ENCODE measurements at places on chromosomes 1 and 21.

- DNase-seq = no peak
These were observed 325.9 kb upstream of the ADAMTS5 start for GRCh38 chr21:27292783-27293182.

- DNase-seq = no peak
These were observed 52.4 kb upstream of the GPR157 start for GRCh38 chr1:9181176-9181906.

DNA sequence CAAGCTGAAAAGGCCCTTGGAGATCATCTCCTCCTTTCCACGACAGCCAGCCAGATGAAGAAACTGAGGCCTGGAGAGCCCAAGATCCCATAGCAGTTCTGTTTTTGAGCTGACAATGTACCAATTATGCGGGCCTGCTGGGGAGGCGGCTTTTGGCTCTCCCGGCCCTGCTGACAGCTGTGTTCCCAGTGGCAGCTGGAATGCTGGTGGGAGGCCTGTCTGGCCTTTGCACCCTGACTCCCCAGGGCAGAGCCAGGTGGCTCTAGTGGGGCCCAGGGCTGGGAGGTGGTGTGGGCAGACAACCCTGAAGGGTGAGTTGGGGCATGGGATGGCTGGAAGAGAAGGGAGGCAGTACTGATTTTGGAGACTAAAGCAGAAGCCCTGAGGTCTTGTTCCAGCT is 30.7 kb upstream of the WASF2 start:
- no peak for DNase-seq

DNA sequence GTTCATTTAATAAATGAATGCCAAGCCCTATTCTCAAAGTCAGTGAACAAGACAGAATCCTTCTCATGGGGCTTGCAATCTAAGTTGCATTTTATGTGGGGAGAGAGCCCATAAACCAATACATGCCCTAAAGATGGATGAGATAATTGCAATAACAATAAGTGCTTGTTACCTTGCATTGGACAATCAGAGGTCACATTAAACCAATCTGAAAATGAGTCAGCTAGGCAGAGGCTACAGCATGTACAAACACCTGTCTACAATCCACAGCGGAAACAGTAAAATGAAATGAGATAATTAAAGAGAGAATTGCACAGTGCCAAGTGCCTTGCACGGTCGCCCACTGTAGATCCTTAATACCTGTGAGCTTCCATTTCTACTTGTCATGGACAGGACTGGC is 7.4 kb upstream of the IGFN1 start:
- no peak for DNase-seq

DNA sequence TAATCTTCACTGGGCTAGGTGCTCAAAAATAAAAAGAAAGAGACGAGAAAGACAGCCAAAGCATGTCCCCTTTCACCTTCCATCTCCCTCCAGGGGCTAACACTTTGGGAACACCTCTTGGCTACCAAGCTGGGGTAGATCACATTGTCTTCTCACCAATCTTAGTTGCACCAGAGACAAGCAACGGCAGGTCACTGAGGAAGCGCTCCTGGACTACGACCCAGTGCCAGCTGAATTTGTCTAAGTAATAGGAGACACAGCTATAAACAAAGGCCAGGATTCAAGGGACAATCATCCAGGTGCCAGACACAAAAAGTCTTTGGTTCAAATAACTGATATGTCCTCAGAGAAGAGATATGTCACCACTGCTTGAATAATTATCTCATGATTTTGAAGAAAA is 100.4 kb downstream of the SLC45A1 start:
- no peak for DNase-seq

- no peak for DNase-seq
These were observed 178.8 kb downstream of the ETS2 start for GRCh38 chr21:38984568-38984967.

GRCh38 chr1:28045777-28046176 is 42.6 kb downstream of the EYA3 start:
- no peak for DNase-seq

DNA sequence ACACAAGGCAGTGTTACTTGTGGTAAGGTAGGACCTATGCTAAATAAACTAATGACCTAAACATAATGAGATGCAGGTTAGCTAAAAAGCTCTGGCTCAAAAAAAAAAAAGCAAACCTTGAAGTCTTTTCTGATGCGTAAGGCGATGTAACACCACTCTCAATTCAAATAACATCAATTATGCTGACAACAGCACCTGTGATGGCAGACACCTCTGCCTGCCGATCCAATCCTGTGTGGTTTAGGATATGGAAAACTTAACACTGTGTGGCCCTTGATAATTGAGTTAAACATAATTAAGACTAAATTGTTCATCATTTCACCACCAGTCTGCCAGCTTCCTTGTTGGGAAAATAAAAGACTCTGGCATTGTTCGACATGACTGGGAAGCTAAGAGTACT is 9.1 kb downstream of the RPAP2 start:
- DNase-seq = no peak

- peak; percentile 73 for DNase-seq
These were observed 10.8 kb upstream of the TIAM1 start for GRCh38 chr21:31354604-31355443.

- no peak for DNase-seq
These were observed 14.0 kb downstream of the NAV1 start for GRCh38 chr1:201552941-201553351.

DNA sequence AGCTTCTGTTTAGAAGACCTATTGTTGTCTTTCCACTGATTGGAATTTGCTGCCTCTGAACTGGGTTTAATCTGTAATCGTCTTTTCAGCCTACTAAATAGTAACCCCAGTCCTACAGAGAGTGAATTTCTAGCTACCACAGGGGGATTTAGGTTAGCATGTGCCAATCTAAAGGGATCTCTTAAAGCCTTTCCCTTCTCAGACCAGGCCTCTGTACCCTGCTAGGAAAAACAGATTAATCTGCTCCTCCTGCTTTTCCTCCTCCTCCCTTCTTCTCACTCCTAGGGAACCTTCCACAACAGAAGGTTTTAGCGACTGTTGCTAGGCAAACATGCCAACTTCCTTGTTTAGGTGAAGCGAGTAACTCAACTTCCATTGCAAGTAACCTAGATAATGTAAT is 1.3 kb upstream of the RC3H1 start:
- DNase-seq = no peak

- no peak for DNase-seq
These were observed 18.6 kb upstream of the TTC34 start for GRCh38 chr1:2819831-2820730.

DNA sequence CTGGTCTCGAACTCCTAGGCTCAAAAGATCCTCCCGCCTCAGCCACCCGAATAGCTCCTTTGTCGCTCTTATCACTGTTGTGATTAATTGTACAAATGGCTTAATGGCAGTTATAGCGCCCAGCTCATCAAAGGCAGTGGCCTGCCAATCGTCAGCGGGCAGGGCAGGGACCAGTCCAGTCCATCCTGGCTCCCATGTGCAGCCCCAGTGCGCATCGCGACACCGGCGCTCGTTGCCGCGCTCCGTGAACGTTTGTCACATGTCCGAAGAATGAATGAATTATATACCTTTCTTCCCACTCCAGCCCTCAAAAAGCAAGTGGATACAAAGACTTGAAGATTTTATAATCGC is 18.4 kb downstream of the MTX1 start:
- DNase-seq = no peak

DNA sequence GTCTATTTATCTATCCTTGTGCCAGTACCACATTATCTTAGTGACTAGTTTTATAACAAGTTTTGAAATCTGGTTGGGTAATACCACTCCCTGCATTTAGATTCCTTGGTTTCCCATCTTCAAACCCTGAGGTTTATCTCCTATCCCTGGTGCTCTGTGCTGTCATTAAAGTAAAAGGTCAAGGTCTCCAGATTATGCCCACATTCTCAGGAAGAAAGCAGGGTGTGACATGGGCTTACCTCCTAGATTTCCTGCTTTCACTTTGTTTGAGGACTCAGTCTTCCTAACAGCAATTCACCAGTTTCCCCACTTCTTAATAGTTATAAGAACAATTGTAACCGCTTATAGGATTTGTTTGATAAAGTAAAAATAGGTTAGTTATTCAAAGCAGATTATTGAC is 86.0 kb downstream of the CACHD1 start:
- DNase-seq = no peak

DNA sequence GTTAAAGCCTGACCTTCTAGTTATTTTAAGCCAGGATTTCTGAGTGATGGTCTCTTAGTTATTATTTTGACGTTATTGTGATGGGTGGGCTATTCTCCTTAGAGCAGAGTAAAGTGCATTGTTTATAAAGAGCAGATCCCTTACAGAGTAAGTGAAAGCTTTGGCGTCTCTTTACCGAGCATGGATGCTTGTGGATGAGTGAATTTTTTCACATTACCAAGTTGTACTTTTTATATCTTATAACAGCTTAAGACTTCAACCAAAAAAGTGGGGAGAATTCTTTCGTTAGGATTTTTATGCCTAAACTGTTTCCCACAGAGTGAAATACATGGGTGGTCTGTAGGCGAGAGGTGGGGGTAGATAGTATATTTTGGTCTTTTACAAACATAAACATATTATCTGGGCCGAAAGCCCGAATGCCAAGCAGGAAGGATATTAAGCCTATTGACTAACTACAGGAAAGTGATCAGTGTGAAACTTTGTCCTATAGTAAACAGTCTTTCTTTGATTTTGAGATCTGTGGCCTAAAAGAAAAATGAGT is 279.1 kb upstream of the C1orf105 start:
- DNase-seq = no peak

DNA sequence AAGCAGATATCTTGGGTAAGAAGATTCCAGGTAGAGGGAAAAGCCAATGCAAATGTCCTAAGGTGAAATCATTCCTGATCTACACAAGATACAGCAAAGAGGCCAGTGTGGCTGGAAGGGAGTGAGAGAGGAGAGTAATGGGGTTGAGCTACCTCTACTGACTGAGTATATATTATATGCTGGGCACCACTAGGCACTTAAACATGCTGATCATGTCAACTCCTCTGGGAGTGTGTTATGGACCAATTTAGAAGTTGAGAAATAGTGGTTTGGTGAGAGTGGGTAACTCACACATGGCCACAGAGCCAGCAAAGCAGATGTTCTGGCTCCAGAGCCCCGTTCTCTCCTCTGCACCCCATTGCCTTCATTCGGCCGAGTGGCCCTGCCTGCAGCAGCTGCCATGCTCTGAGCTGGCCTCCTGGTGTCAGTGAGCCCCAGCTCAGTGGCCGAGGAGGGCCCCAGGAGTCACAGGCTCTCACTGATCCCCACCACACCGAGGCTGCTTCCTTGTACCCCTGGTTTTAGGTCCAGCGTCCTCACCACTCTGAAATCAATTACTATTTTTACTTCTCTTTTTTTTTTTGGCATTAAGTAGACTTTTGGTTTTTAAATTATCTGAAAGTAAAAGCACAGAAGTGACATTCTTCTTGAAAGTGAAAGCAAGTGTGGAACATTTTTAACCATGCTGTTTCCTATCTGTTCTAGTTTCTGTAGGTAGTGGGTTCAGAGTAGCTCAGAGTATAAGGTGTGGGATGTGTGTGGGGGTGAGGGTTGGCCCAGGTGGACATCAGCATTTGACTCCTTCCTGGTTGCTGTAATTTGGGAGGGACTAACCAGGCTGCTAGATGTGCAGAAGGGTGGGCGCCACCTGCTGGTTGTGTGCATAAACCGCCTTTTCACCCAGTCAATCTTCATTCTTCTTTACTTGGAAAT is 45.8 kb upstream of the CRNN start:
- peak; percentile 42 for DNase-seq

DNA sequence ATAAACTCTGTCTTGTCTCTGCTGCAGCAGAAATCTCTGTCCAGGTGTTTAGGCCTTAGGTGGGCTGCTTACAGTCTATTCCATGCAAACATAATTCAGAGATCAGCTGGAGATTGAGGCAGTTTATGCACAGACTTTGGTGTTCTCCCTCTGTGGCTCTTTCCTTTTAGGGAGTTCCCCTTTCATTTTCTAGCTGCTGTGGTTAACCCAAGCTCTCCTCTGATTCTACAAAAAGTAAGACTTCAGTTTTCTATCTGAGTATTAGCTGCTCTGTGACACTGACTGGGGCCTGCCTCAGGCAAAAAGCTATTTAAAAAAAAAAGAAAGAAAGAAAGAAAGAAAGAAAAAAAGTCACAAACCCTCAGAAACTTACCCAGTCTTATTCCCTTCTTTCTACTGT is 211.1 kb downstream of the CAMTA1 start:
- no peak for DNase-seq

- no peak for DNase-seq
These were observed 5.6 kb upstream of the GPR25 start for GRCh38 chr1:200867018-200867811.

- no peak for DNase-seq
These were observed 20.4 kb downstream of the SLC25A33 start for GRCh38 chr1:9559673-9560072.

- DNase-seq = no peak
These were observed 24.4 kb upstream of the ZC3H12A start for GRCh38 chr1:37449936-37450335.

DNA sequence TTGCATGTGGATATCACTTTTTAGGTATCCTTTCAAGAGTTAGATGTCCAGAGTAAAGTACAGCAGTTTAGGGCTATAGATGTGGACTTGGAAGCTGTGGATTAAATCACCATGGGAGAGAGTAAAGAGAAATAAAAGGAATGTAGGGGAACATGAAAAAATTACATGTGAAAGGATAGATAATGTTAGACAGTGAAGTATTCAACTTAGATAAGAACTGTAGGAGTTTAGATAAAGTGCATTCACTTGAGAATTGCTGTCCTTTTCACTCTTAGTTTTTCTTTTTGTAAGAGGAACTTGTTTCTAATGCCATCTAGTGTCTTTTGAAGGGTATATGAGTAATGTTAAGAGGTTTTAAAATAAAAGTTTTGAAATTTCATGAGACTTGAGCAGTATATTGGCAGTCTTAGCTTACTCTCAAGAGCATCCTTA is 40.1 kb downstream of the MAST2 start:
- DNase-seq = no peak

DNA sequence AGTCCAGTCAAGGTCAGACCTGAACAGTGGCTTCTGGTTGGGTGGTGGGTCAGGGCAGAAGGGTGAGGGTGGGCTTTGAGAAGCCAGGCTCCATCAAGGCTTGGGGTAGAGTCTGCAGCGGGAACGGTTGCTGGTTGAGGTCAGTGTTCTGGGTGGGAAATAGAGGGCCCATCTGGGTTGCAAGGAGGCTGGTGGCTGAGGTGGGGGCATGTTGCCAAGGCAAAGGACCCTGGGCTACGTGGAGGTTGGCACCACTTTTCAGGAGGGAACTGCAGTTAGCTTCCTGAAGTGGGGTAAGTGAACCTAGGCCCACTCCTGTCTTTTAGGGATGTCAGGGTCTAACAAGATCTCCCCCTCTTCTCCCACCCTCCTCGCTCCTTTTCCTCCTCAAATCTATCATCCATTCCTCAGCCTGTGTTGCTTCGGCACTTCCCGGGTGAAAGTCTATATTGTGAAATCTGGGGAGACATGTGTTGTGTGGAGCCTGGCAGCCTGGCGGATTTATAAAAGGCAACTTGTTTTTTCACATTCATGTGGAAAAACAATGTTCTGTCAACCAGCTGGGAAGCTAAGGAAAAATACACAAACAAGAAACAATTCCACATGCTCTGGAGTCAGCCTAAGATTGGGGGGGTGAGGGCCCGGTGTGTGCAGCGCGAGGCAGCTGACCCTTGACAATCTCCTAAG is 1.5 kb downstream of the IL22RA1 start:
- DNase-seq = no peak
